SW480 (cell line): ENCODE measurements at places on chromosomes 3 and 15.
A peak's percentile ranks its signal among the peaks of the same experiment; 100 is the strongest.

DNA sequence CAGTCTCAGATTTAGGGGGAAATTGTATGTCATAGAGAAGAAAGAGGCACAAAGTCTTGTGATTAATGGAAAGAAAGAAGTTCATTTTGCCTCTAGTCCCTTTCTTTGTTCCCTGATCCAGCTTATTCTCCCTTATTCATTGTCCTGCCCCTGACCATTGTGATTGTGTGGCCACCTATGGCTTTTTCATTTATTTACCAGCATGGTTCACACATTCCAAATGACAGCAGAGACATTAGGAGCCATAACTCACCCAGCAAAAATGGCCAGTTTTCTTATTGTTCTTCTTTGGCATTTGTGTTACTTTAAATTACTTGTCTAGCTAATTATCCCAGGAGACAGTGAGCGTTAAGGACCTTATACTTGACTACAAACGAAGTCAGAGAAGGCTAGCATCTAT, 36.3 kb upstream of the SGO1 start:
- no peak for DNase-seq

GRCh38 chr3:194476784-194477183, 10.0 kb downstream of the ATP13A3 start:
- DNase-seq, result no peak

DNA sequence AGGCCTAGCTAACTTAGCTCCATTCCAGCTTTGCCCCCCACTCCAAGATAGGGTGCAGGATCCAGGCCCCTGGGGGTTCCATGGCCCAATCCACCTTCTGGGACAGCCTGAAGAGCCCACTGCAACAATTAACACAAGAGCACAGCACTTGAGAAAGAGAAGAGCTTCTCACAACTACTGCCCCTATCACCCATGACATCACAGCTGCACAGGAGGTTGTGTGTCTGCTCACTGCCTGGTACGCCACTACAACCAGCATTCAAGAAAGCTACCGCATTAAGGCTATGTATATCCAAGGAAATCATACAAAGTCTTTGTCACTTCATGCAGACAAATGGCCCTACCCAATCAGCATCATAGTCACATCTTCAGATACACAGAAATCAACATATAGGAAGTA, 62.0 kb downstream of the MYO5A start:
- DNase-seq, result no peak

DNA sequence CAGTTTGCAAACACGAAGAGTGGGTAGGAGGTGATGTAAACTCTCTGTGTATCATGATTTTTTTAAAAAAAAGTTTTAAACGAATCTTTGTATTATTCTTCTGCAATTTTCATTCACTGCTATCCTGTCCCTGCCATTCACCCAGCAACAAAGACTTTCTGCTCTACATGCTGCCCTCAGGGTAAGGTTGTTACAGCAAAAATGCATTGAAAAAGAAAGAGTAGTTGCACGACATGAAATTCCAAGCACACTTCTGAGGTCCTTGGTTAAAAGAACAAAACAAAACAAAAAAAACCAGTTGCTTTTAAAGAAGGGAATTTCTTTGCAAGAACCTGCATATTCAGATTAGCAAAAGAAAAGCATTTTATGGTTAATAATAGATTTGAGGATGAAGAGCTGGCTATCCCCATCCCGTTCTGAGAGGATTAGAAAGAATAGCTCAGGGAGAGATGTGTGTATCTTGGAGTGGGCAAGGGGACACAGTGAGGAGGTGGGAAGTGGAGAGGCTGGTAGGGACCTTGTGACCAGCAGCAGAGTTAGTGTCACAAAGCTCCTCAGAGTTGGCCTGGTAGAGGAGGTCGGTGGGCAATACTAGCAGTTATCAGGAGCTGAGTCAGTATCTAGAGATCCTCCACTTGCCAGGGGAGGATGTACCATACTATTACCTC, 290.8 kb downstream of the NEK10 start:
- no peak for DNase-seq

- peak; percentile 69 for DNase-seq
Observed at GRCh38 chr15:40782609-40783227, 12.9 kb downstream of the C15orf62 start.

- no peak for DNase-seq
Observed at GRCh38 chr3:154678041-154678654, 248.2 kb upstream of the GPR149 start.

DNA sequence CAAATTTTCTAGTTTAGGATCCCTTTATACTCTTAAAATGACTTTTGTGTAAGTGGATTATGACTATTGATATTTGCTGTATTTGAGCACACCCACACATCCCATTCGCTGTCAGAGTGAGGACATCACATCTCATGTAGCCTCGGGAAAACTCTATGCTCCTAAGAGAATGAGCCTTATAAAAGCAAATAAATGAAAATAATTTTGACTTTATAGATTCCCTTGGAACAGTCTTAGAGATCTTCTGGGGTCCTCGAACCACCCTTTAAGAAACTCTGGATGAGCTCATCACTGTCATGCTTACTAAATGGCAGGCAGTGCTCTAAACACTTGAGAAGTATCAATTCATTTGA, 16.1 kb upstream of the EXOG start:
- DNase-seq, result no peak

DNA sequence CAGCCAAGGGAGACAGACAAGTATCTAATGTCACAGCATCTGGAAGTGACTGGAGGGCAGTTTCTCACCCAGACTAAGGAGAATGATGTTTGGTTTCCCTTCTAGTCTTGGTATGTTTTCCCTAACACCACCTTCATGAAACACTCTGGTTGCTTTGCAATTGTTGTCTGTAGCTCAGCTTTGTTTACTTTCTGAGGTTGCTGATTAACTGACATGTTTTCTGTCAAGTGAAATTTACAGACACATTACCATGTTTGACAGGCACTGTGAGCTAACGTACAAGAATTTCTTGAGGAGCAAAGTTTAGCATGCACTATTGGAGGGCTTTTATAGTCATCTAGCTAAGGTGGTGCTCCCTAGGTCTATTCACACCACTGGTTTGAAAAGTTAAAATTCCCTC, 131.6 kb upstream of the NECTIN3 start:
- DNase-seq, result no peak

DNA sequence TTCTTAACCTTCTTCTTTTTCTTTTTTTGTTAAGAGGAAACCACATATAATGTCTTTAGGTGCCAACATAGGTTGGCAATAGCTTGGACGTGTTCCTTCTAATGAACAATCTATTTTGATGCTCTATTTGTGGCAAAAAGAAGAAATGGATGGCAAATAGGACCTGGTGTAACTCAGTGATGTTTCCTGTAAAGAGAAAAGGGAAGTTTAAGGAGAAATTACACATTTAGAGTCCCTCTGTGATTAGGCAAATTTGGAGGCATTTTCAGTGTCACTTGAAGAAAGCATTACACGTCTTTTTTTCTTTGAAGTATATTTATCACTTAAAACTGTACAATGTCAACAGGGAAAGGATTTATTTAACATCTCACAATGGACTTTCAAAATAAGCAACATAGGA, 327.1 kb downstream of the ZIC1 start:
- no peak for DNase-seq

DNA sequence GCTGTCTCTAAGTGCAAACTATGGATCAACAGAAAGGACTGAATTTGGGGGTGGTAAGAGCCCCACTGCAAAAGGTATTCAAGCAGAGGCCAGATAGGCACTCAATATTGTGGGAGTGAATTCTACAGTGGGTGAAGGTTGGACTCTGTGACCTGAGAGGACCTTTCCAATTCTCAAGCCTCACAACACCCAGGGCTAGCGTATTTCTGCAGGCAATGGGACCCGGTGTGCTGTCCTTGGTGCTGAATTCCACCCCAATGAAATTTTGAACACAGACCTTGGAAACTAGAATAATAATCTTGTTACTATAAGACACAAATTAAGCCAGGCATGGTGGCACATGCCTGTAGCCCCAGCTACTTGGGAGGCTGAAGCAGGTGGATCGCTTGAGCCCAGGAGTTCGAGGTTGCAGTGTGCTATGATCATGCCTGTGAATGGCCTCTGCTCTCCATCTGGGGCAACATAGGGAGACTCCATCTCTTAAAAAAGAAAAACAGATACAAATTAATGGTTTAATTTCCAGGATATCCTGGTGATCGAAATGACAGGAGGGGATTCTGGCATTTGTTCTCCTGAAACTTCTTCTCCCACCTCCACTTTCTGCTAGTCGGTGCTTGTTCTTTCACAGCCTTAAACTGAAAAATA, 135.4 kb downstream of the RAB11A start:
- DNase-seq, result peak; percentile 19

GRCh38 chr15:70687482-70687881, 75.9 kb downstream of the UACA start:
- DNase-seq, result no peak

GRCh38 chr3:104878395-104878794, 488.3 kb upstream of the ALCAM start:
- no peak for DNase-seq

- peak; percentile 55 for DNase-seq
Observed at GRCh38 chr3:112561484-112561733, 353 bp downstream of the ATG3 start.

GRCh38 chr15:58303236-58303635, 128.6 kb upstream of the LIPC start:
- DNase-seq, result no peak

DNA sequence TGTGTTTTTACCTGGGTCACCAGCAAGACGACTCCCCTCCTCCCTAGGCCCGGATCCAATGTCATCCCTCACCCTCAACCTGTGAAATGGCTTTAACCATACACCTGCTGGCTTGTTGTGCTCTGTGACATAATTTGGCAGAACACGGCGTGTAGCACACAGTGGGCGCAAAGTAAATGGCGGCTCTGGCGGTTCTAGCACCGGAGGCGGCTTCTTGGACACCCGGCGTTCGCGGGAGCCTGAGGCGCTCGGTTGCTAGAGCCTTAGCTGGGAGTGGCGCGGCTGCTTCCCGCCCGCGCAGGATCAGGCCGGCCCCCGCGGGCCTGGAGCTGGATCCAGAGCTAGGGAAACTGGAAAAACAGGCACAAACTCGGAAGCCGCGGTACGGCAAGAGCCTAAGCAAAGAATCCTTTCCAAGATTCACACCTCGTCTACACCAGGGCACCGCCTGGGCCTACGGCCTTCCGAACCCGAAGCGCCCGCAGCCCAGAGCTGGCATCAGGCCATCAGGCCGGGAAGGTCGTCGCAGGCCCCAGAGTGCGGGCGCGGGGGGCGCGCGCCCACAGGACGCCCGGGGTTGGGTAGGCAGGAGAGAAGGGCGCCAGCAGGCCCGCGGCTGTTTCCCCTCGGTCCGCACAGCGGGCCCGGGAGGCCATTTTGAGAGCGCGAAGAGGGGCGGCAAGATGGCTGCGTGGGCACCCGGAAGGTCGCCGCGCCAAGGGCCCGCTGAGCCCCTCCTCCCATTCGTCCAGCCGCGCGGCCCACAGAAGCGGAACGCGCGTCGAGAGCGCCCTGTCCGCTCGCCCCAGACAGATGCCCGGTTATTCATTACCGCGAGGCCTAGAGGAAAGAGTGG, 43.9 kb upstream of the POLG start:
- DNase-seq, result no peak

- DNase-seq, result no peak
Observed at GRCh38 chr3:64176461-64176996, 48.7 kb downstream of the PRICKLE2 start.
